ENCODE measurements at places on chromosomes 2 and 18.

GRCh38 chr2:36857713-36858112 is 108.6 kb downstream of the STRN start:
- DNase-seq, result no peak

- no peak for DNase-seq
Measured at GRCh38 chr2:129913695-129914495, 65.6 kb upstream of the RAB6C start.

DNA sequence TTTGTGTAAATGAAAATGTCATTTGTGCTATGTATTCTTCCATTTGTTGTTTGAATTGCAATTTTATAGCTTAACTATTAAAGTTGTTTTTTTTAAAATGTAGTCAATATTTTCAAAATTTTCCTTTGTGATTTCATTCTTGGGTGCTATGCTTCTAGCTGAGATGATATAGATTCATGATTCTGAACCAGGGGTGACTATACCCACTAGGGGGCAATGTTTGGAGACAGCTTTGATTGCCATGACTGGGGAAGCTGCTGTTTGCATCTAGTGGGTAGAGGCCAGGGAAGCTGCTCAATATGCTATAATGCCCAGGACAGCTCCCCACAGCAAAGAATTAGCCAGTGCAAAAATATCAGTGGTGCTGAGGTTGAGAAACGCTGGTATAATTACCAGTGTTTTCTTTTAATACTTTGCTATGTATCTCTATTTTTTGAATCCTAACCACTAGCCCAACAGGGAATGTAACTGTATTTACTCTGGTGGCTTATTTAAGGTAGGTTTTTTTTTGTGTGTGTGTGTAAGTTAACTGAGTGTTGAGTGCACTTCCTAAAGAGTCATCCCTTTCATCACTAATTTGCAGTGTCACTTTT is 99.7 kb downstream of the MEP1B start:
- no peak for DNase-seq

- DNase-seq, result no peak
Measured at GRCh38 chr2:119983108-119983507, 29.8 kb upstream of the EPB41L5 start.

GRCh38 chr2:202006301-202006700 is 27.4 kb upstream of the FZD7 start:
- no peak for DNase-seq

GRCh38 chr2:135733045-135733444 is 8.6 kb upstream of the UBXN4 start:
- no peak for DNase-seq

DNA sequence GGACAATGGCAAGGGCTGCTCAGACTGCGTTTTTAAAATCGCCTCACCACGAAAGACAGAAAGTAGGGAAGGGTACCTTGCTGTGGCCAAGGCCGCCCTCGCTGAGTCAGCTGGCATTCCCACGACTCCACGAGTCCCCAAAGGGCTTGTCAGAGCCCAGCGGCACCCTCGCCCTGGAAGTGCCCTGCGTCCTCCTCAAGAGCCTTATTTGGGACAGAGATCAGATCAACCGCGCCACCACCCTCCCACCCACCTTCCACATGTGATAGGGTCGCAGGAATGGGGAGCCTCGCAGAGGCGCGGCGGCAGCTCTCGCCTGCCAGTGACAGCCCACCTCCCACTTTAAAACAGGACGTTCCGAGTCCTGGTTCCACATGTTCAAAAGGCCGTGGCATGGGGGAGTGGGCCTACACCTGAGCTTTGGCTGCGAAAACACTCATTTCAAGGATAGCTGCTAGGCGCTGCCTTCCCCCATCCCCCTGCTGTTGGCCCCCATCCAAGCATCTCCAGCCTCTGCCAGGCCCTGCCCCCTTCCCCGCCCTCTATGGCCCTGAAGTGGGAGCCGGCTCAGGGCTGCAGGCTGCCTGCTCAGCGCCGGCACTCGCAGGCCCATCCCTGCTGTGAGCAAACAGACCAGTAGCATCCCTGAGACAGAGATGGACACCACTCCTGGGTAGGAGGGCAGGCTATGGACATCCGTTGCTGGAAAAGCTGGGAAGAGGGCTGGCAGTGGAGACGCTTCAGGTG is 38.1 kb upstream of the ARHGEF4 start:
- DNase-seq, result no peak

- no peak for DNase-seq
Measured at GRCh38 chr2:200212862-200213425, 93.5 kb upstream of the SPATS2L start.

- no peak for DNase-seq
Measured at GRCh38 chr18:68431922-68432198, 283.0 kb downstream of the TMX3 start.

- no peak for DNase-seq
Measured at GRCh38 chr2:9708683-9709538, 78.1 kb upstream of the YWHAQ start.

- DNase-seq, result no peak
Measured at GRCh38 chr18:76754351-76754750, 68.0 kb upstream of the ZNF236 start.

- no peak for DNase-seq
Measured at GRCh38 chr2:144663207-144663606, 143.3 kb upstream of the ZEB2 start.

GRCh38 chr18:50356036-50356945 is 18.6 kb upstream of the SKA1 start:
- DNase-seq, result no peak

GRCh38 chr2:157231476-157231875 is 26.0 kb upstream of the GALNT5 start:
- DNase-seq, result no peak

DNA sequence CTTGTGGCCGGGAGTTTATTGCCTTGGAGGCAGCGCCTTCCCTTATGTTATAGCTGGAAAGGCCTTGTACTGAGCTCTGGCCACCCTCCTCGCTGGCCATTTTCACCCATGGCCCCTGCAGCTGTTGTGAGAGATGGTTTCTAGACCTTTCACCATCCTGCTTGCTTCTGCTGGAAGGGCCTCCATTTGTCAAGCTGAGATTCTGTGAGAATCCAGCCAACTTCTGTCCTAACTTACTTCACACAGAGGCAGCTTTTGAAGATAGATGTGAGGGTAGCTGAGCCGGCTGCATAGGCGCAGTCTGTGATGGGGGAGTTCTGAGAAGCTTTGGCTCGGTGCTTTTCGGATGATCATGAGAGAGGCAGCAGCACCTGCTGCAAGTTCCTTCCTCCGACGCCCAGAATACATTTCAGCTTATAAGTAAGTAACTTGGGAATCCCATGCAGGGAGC is 8.7 kb downstream of the CTIF start:
- DNase-seq, result no peak

GRCh38 chr18:76252880-76253279 is 242.2 kb downstream of the ZNF516 start:
- DNase-seq, result no peak

DNA sequence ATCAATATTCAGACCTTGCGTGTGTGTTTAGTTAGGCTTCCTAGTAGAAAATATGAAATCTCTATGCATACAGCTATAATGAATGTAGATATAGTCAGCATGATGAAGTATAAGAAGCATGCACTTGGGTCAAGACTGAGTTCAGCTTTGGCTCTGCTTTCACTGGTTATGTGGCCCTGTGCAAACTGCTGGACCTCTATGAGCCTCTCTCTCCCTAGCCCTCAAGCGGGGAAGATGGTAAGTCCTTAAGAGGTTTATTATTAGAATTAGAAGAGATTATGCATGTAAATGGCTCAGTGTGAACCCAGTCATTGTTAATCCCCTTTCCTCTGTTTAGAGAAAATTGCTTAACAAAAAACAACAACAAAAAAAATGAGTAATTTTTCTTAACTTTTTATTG is 178.8 kb upstream of the NXPH2 start:
- no peak for DNase-seq

- DNase-seq, result no peak
Measured at GRCh38 chr18:79434607-79435401, 39.1 kb downstream of the NFATC1 start.

DNA sequence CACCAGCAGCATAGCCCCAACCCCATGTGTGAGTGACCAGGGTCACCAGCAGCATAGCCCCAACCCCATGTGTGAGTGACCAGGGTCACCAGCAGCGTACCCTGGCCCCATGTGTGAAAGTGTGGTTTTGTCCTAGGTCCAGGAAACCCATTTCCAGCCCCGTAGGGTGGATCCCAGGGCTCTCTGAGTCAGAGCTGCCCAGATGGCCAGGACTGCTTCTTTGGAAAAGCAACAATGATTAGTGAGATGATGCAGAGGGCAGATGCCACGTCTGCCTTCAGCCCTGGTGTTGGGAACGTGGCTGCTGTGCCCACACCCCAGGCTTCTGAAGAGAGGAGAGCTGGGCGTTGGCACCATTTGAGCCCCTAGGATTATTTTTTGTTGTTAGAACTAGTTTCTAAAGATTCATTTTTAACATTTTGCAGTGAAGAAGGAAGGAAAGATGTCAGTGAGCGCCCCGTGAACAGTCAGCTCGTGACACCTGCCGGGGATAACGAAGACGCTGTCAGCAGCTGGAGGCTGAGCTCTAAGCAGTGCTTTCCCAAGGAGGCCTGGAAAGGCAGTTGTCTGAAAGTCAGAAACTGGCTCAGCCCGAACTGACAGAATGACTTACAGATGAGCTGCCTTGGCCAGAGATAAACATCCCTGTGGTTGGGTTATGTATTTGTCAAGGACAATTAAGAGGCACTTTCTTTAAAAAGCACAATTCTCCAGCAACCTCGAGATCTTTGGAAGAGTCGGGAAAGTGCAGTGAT is 32.1 kb upstream of the KCNG2 start:
- no peak for DNase-seq

DNA sequence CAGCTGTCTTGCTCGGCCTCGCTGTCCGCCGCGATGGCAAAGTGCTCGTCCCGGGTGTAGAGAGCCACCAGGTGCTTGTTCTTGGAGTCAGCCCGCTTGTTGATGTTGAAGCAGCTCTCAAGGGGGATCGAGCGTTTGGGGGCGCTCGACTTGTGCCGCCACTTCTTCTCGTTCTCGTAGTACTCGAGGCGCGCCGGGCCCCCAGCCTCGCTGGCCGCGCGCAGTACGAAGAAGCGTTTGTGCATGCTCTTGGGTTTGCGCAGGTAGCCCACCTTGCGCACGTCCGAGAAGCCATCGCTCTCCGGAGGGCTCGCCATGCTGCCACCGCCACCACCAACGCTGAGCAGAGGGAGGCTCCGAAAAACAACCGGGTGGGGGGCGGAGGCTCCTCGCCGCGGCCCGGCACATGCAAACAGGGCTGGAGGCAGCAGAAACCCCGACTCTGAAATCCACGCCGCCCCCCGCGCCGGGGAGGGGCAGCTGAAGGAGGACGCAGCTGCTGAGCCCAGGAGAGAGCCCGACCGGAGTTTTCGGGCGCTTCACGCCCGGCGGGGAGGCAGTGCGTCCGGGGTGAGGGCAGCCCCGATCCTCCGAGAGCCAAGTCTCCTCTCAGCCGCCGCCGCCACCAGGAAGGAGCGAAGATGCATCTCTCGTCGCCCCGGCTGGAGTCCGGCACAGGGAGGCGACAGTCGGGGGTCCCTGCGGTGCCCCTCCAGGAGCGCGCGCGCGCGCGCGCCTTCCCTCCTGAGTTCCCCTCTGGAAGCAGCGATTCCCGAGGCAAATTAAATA is 1.0 kb downstream of the IRS1 start:
- peak; percentile 28 for DNase-seq

DNA sequence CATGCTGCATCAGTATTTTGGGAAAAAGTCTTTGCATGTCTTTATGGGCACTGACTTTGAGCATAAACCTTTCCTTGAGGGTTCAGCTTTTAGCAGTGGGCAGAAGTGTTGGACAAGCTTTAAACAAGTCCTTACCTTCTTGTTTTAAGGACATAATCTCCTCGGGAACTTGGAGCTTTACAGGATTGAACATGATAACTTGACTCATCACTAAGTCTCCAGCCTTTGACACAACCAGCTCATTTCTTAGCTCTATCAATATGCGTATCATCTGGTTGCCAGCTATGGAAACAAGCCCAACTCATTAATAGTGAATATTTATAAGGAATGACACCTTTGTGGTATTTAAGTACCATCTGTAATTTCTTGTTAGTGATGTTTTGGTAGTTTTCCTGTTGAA is 21.0 kb upstream of the RAB27B start:
- no peak for DNase-seq

Data from central memory CD8-positive, alpha-beta T cell (primary cell).